ENCODE measurements at places on chromosomes 11 and 22. TPM values are rescaled to one million over a fixed set of nuclear protein-coding genes. Genes with fewer than 3 reads are reported as not detected.
A peak's percentile ranks its signal among the peaks of the same experiment; 100 is the strongest.

Gene IGF2
- 0.90 TPM for total RNA-seq

Gene TSPAN18
- total RNA-seq = not detected

Gene GPHA2
- not detected for total RNA-seq

Gene DNAJB7
- not detected for total RNA-seq

Gene OR2AT4
- 0.02 TPM for total RNA-seq

Gene OSBP
- total RNA-seq = 16.7 TPM

Gene TRIM34
- 13.8 TPM for total RNA-seq

Gene WBP2NL
- total RNA-seq = not detected

Gene C11orf65
- 0.28 TPM for total RNA-seq

Gene OTOG
- total RNA-seq = not detected

Gene CACNA1I
- total RNA-seq = 0.02 TPM

DNA sequence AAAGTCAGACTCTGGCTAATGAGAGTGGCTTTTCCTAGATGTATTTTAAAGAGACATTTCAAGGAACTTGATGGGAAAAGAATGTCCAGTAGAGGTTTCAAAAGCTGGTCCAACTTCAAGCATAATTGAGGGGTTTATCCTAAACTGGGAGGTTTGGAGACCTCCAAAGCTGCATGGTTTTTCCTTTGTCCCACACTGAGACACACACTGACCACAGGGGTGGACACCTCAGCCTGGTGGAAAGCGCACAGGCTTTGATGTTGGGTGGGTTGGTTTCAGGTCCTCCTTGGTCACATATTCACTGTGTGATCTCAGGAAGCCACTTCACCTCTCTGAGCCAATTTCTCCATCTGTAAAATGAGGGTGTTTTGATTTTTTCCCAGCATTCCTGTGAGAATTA, 4.0 kb downstream of the SPON1 start:
- DNase-seq = no peak

GRCh38 chr22:29511126-29511862, 31.3 kb downstream of the NEFH start:
- DNase-seq = no peak

DNA sequence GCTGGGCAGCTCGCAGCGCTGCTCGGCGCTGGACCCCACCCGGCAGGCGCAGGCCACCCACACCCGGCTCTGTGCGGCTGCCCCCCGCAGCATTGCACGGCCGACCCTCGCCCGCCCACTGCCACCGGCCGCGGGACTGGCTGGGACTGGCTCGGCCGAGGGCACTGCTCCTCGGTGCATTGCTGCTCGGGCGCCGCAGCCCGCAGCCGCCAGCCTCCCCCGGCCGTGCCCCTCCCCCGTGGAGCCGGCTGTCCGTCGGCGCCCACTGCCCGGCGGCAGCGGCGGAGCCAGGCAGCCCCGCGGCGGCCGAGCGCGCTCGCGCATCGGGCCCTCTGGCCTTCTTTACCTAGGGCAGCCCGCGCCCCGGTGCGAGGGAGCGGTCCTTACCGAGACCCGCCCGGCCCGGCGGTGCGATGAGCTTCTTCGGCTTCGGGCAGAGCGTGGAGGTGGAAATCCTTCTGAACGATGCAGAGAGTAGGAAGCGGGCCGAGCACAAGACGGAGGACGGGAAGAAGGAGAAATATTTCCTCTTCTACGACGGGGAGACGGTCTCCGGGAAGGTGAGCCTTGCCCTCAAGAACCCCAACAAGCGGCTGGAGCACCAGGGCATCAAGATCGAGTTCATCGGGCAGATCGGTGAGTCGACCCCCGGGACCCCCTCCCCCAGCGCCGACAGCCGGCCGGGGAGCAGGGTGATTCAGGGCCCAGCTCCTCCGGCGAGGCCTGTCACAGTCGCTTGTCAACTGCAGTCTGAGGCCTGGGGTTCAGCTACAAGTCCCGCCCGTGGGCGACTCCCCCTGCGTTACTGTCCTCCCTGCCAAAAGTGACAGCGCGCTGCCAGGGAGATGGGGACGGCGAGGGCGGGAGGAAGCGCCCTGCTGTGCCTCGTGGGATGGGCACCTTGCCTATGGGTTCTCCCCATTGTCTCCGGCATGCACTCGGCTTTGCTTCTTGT, 516 bp downstream of the VPS26B start:
- DNase-seq = peak; percentile 16

- no peak for DNase-seq
Observed at GRCh38 chr11:26860895-26861294, 133.0 kb upstream of the FIBIN start.

DNA sequence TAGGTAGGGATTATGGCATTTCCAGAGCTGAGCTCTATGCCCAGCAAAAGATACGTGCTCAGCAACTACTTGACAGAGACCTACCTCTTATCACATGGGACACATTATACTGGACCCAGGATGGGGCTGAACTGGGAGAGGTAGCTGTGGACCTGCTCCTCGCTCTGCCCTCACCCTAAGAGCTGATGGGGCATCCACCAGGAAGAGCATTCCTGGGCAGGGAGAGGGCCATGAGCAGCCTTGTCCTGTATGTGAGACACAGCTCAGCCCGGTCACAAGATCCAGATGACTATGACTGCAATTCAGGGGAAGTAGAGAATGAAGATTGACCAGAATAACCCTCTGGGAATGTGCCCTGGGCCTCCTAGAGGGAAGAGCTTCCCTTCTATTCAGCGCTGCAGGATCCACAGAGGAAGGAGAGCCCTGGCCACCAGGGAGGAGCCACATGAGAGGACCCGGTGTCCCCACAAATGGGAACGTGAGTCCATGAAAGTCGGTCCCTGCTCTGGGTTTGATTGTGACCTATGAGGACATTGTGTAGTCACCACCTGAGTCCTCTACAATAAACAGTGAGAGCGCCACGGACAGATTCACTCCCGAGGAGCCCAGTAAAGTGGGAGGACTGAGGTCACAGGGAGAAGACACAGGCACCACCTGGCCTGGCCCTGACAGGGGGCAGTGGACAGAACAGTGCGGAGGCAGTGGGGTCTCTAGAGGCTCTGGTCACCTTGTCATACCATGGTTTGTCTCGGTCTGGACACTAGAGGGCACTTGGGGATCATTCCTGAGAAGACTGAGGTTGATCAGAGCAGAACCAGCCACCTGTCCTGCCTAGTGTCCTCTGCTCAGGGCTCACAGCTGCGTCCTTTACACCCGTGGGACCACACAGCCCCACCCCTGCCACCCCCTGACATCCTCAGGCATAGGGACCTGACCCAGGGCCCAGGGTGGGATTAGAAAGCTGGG, 99.5 kb downstream of the ZNF280B start:
- peak; percentile 12 for DNase-seq

DNA sequence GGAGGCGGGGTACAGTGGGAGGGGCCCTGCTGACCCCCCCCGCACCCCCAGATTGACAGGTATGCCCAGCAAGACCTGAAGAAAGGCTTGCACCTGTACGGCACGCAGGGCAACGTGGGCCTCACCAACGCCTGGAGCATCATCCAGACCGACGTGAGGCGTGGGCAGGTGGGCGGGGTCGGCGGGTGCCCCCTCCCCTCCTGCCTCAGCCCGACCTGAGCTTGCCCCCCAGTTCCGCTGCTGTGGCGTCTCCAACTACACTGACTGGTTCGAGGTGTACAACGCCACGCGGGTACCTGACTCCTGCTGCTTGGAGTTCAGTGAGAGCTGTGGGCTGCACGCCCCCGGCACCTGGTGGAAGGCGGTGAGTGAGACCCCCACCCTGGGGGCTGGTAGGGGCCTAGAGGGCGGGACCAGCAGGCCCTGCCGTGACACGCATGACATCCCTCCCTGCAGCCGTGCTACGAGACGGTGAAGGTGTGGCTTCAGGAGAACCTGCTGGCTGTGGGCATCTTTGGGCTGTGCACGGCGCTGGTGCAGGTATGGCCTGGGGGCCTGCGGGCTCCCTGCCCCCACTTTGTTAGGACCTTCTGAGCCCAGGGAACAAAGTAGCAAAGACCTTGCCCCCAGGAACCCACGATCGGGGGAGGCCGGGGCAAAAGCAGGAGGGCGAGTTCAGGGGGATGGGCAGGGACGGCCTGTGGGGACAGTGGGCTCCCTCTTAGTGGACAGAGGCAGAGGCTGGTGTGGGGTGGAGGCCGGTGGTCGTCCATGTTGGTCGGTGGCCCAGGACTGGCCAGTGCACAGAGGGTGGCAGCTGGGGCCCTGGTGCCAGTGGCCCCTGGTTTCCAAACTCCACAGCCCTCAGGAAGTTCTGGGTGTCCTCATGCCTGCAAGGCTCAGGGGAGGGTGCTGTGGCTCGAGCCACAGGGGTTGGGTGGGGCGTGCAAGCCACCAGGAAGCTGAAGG, 23.1 kb downstream of the TSPAN4 start:
- DNase-seq = no peak

DNA sequence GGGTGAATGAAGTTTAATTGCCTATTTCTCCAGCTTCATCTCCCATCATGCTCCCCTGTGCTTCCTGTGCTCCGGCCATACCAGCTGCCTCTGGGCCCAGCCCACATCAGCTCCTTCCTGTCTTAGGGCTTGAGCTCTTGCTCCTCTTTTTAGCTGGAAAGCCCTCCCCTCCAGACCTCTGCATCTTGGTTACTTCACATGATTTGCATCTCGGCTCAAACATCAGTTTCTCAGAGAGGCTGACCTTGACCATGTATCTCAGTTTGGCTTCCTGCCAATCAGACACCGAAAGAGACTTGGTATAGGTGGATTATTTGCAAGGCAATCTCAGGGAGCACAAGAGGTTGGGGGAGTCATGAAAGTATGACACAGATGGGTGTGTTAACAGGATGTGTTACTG, 73.2 kb upstream of the TIMP3 start:
- no peak for DNase-seq

GRCh38 chr22:45210174-45210573, 30.5 kb downstream of the KIAA0930 start:
- no peak for DNase-seq

GRCh38 chr22:48347311-48347710, 1480.4 kb downstream of the BRD1 start:
- DNase-seq = no peak

DNA sequence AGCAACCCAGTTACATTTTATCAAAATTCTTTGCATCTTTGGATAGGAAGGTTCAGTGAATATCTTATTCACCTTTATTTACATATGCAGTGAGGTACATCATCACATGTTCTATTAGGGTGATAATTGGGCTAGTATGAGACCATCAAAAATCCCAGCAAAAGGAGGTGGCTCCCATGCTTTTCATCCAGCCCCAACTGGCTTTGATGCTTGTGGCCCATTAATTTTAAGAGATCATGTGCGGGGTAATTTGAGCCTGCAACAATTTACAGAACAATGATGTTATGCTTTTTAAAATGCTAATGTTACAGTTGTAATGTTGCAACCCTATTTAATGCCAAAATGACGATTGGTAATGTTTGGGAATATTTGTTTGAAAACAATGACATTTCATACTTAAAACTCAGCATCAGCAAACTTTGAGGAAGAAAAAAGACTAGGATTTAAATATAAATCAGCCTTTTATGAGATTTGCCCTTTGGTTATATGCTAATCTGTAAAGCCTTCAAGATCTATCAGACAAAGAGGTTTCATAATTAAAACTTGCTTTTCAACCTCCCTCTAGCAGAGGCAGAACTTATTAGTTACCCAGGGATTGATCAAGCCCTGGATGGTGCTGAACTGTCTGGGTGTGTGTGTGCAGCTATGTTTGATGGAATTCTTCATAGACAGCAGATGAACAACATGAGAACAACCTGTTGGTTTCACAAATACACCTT, 183.5 kb upstream of the SORL1-AS1 start:
- no peak for DNase-seq

- no peak for DNase-seq
Observed at GRCh38 chr11:18093959-18094358, 11.9 kb downstream of the SAAL1 start.

GRCh38 chr11:67268081-67268961, 2.0 kb downstream of the GRK2 start:
- no peak for DNase-seq

- DNase-seq = peak; percentile 16
Observed at GRCh38 chr11:107859459-107860239, 1.1 kb upstream of the SLC35F2 start.

DNA sequence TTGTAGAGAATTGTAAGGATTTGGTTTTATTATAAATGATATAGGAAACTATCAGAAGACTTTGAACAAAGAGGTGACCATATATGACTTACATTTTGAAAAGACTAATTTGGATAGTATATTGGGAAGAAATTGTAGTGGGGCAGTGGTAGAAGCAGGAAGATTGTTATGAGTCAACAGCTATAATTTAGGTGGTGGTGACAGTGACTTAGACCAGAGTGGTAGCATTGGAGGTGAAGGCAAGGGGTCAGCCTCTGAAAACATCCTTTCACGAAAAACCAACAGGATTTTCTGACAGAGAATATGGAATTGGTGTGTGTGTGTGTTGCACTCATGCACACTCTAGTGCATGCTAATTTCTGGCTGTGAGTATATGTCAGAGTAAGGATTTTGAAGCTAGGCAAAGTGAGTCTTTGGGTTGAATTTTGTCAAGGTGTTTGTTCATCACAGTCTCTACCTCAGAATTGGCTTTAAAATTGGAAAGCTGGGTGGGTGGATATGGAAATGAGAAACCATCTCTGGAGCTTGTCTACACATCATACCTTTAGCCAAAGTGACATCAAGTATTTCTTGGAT, 8.2 kb upstream of the HBE1 start:
- DNase-seq = peak; percentile 47

Data from A172 (cell line).